ENCODE measurements at places on chromosomes 3 and 15.

DNA sequence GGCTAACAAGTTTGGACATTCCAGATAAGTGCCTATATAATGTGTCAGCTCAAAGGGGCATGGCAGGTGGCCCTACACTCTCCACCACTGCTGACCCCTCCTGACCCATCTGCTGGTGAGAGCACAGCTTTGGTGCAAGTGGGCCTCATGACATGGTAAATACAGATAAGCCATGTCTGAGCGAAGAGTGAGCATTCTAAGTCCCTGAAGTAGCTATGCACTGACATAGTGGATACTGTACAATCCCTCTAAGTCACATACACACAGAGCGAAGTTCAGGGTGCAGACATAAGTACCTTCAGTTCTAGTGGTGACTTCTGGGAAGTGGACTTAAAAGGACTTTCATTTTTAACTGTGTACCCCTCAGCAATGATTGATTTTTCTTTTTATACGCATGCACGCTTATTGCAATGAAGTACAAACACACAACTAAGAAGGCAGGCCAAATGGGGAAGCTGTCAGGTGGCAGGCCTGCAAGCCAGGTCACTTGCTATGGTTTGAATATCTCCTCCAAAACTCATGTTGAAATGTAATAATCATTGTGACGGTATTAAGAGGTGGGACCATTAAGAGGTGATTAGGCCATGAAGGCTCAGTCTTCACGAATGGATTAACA, 41.5 kb downstream of the TBC1D2B start:
- no peak for DNase-seq

DNA sequence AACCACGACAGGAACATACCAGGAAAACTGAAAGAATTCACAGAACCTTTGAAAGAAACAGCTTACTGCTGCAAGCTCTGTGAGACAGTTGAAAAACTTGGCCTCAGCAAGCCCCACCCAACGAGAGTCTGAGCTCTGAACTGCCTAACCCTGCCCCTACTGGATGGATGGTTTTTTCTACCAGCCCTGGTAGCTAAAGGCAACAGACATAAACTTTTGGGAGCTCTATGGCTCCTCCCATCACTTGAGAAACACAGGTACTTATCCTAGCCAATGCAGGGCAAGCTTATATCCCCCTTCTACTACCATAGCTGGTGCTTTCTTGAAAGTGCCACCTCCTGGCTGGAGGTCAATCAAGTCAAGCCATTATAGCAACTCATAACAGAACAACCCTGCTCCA, 471.8 kb downstream of the GRM7 start:
- no peak for DNase-seq

GRCh38 chr3:197289726-197290125, 8.7 kb downstream of the DLG1 start:
- DNase-seq = no peak

- DNase-seq = no peak
These were observed 7.9 kb downstream of the SECISBP2L start for GRCh38 chr15:49038382-49038781.

GRCh38 chr3:72152551-72153476, 367.9 kb upstream of the PROK2 start:
- no peak for DNase-seq

DNA sequence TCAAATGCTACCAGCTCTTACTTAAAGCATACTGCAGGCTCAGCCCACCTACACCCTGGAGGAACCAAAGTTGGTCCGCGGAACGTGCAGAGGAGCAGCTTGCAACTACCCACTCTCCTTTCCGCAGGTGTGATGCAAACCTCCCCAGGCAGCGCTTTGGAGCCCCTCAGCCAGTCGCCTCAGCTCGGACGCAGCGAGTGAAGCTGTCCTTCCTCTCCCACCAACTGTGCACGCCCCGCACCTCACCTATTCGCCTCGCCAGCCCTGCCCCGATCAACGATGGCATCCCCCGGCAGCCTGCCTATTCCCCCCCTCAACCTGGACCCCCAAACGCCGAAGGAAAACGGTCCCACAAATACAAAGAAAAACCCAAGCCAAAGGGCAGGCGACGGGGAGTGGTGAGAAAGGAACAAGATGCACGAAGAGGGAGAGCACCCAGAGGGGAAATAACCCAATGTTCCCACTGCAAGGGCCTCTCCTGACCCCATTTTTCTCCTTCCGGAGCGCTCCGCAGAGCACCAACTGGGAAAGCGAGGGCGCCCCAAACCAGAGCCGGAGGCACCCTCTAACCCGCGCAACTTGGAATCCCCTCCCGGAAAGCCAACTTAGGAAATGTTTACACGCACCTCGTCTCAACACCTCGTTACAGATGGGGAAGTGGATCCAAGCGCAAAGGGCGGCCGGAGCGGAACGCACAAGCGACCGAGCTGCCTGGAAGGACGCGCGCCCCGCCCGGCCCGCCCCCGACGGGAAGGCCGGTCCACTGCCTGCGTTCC, 665 bp downstream of the GLB1 start:
- DNase-seq = peak; percentile 46

GRCh38 chr15:51917493-51917892, 54.1 kb downstream of the LEO1 start:
- DNase-seq = no peak

- DNase-seq = no peak
These were observed 167.8 kb downstream of the PTPRG start for GRCh38 chr3:61729038-61729634.

GRCh38 chr3:135691240-135691639, 274.3 kb upstream of the PPP2R3A start:
- no peak for DNase-seq

GRCh38 chr3:6697285-6697684, 163.6 kb upstream of the GRM7 start:
- no peak for DNase-seq

GRCh38 chr3:35528728-35529127, 110.6 kb upstream of the ARPP21 start:
- no peak for DNase-seq

DNA sequence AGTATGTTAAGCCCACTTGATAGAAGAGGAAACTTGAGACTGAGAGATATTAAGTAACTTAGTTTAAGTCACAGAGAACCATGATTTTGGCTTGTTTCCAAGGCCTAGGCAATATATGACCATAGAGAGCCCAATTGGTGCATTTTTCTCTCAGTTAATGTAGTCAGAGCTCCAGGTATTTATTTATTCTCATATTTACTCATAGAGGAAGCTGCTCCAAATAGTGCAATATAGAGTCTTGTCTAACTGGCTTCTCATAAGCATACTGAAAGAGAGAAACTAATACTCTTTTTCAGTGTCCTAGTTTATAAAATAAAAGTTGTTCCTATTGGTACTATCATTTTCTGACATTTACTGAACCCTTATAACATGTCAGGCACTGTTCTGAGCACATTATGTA, 15.2 kb downstream of the TRNT1 start:
- DNase-seq = no peak

DNA sequence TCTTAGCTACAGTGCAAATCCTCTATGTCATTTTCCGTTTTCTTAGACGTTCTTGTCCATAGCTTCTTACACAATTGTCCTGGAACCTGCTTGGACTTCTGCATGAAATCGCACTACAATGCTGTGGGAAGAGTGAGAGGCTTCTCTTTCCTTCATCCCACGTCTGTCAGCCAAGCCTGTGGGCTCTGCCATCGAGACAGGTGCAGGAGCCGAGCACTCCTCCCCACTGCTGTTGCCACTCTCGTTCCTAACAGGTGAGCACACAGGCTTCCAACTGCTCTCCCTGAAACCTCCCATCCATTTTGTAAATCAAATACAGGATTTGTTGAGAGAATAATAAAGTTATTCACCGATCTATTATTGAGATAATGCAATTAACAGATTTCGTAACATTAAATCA, 23.5 kb downstream of the ZXDC start:
- DNase-seq = no peak

DNA sequence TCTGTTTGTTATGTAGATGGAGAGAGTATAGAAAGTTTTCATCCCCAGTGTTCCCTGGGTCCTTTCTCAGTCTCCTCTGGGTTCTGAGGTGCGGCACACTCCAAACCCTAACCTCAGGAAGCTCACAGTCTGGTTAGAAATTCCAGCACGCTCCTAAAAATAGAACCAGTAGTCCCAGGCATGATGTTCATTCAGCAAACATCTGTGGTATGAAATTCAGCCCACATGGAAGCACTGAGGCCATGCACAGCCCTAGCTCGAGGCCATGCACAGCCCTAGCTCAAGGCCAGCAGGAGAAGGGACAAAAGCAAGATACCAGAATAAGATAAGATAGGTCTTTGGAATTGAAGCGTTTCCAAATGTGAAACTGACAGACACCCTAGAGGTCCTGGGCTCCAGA, 82.3 kb upstream of the OXTR start:
- DNase-seq = no peak

- no peak for DNase-seq
These were observed 525.1 kb downstream of the PDCD6IP start for GRCh38 chr3:34323517-34323916.

GRCh38 chr3:122612696-122613095, 35.2 kb downstream of the PARP15 start:
- no peak for DNase-seq

GRCh38 chr15:66912001-66912400, 153.4 kb upstream of the SMAD3 start:
- peak; percentile 30 for DNase-seq

- DNase-seq = no peak
These were observed 110.0 kb upstream of the SLC4A7 start for GRCh38 chr3:27594096-27594690.

DNA sequence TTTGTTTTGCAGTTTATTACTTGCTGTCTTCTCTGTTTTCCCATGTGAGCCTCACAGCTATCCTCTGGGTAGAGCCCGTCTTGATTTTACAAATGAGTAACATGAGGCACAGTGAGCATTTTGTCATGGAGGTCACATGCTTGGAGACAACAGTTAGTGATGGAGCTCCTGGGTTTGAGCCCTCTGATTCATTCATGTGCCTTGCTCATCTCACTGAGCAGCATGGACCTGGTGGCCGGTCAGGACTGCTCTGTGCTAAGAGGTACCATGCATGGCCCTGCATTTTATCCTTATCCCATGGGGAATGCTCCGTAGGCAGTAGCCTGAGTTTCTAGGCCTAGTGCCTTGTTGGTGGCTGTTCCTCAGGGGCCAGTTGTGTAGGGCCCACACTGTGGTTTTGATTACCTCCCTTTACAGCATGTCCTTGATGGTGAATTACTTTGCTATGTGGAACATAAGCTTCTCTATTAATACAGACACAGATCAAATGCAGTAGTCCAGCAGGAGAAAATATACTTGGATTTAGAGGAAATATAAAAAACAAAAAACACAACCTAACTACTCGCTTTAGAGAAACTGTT, 35.6 kb downstream of the MAP2K5 start:
- no peak for DNase-seq

DNA sequence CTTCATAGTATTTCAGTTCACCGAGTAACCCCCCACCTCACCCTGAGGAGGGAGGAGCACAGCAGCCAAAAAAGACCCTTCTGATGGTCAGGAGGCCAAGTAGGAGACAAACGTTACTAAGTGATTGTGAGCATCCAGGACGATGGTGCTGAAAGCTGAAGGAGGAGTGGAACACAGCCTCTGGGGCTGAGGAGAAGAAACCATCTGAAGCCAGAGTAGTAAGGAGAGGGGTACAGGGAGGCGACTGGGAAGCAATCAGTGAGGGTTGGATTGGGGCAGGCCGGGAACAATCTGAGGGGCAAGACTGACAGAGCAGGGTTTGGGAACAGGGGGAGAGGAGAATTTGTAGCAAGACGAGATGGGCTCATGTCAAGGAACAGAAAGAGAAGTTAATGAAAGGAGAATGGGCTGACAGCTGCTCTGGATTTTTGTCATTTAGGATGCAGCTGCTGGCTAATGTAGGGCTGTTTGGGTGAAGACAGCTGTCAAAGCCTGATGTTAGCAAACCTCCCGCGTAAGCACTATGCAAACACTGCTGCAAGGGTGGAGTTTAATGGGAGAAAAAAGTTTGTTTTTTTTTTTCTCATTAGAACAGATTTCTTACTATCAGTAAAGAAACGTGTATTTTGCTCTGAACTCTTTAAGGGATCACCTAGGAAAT, 622.2 kb downstream of the EDEM1 start:
- DNase-seq = no peak

DNA sequence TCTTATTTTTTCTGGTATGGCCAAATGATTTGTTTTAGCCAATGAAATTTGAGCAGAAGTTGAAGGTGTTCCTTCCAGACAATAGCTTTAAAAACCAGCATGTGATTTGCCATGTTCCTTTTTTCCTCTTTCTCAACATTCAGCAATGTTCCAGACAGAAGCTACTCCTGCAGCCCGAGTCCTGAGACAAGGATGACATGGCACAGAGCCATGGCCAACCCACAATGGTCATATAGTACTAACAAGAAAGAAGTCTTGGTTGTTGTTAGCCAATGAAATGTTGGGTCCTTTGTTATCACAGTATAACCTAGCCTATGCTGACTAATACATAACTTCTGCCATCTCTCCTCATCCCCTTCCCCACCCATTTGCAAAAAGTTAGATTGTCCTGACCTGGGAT, 211.1 kb upstream of the STT3B start:
- DNase-seq = no peak

DNA sequence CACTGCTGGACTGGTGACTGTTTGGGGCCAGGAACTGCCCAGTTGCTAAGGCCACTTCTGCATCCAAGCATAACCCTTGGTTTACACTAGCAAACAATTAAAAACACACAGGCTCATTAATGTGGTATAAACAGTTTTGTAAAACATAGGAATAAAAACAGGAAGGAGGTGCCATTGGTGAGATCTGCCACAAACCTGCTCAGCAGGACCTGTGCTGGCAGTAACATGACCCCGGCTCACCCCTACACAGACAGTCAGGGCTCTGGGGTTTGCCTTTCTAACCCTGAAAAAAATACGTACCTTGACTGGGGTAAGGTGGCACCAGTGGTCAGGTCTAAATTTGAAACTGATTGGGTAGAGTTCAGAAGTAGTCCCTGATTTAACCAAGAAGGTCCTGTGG, 76.2 kb downstream of the ATP1B3 start:
- DNase-seq = no peak

DNA sequence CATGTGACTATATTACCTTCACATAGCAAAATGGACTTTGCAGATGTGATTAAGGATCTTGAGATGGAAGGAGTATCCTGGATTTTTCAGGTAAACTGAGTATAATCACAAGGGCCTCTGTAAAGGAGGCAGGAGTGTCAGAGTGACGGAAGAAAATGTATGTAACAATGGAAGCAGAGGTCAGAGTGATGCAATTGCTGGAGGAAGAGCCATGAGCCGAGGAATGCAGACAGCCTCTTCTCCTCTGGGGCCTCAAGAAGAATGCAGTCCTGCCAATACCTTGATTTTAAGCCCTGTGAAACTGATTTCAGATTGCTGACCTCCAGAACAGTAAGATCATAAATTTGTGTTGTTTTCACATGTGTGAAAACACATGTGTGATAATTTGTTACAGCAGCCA, 15.1 kb downstream of the HEMK1 start:
- no peak for DNase-seq

All from CD4-positive, alpha-beta T cell treated with Interleukin-12 subunit alpha and Interleukin-12 subunit beta, for 1 hour (primary cell).